Stimulated activated naive B cell treated with anti-CD40 and anti-IgM and Interleukin-4, amounts not matched to agents 10 μg/mL and 1 μg/mL and 100 μg/mL, for 72 hours (primary cell): ENCODE measurements at places on chromosomes 6 and 20.

- no peaks in the 10 kb centered on the region for H3K4me1 ChIP-seq
- no peak overlapping the region for H3K27ac ChIP-seq
- no peaks in the 10 kb centered on the region for H3K27me3 ChIP-seq
- H3K36me3 ChIP-seq, result no peaks in the 10 kb centered on the region
- no peak for DNase-seq
Observed at GRCh38 chr6:142339968-142340658, 38.3 kb downstream of the ADGRG6 start.

DNA sequence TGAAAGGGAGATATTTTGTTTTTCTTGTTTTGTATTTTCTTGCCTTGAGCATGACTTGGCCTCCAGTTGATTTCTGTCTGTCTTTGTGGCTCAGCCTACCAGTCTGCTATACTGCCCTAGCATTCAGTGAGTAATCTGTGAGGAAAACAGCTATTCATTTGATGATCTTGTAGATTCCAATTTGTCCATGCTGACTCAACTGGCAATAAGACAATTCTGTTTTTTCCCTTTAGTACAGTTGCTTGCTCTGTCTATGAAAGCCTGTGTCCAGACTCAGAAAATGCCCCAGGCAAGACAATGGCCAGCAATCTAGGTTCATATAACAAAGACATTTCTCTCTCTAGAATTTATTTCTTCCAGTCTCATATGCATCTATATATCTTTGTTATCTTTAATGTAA lies 10.9 kb upstream of the SOX4 start:
- no peaks in the 10 kb centered on the region for H3K36me3 ChIP-seq
- no peak for DNase-seq
- no peak overlapping the region for H3K27ac ChIP-seq
- peaks cover 4% of the 10 kb centered on the region for H3K27me3 ChIP-seq
- H3K4me1 ChIP-seq, result peaks cover 11% of the 10 kb centered on the region

GRCh38 chr6:121451250-121451649 lies 15.8 kb downstream of the GJA1 start:
- no peak for DNase-seq
- no peak overlapping the region for H3K27ac ChIP-seq
- H3K4me3 ChIP-seq, result no peak overlapping the region
- no peaks in the 10 kb centered on the region for H3K4me1 ChIP-seq

GRCh38 chr6:111679126-111679858 lies 73.6 kb upstream of the TRAF3IP2 start:
- H3K4me1 ChIP-seq, result peaks cover 10% of the 10 kb centered on the region
- no peaks in the 10 kb centered on the region for H3K27me3 ChIP-seq
- DNase-seq, result no peak
- peaks cover 53% of the 10 kb centered on the region for H3K36me3 ChIP-seq
- no peak overlapping the region for H3K27ac ChIP-seq
- no peak overlapping the region for H3K4me3 ChIP-seq

- DNase-seq, result no peak
- H3K27me3 ChIP-seq, result peaks cover 31% of the 10 kb centered on the region
- no peak overlapping the region for H3K27ac ChIP-seq
- no peaks in the 10 kb centered on the region for H3K4me1 ChIP-seq
Observed at GRCh38 chr6:78836598-78836997, 30.8 kb upstream of the IRAK1BP1 start.

DNA sequence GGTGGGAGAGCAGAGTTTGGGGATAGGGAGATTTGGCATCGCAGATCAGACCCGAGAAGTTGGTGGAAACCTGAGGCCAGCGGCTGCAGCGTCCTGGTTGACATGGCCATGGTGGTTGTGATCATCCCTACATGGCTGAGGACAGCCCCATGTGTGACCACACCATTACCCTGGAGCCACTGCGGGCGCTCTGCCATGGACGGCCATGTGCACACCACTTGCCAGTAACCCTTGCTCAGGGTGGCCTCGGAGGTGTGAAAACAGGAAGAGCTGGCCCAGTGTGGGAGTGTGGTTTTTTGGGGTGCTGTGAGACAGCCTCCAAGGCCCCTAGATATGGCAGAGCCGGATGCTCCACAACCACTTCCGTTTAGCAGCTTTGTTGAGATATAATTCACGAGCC lies 64.4 kb downstream of the TMEM242 start:
- H3K27ac ChIP-seq, result no peak overlapping the region
- peaks cover 31% of the 10 kb centered on the region for H3K27me3 ChIP-seq
- no peak for DNase-seq
- no peak overlapping the region for H3K4me3 ChIP-seq

DNA sequence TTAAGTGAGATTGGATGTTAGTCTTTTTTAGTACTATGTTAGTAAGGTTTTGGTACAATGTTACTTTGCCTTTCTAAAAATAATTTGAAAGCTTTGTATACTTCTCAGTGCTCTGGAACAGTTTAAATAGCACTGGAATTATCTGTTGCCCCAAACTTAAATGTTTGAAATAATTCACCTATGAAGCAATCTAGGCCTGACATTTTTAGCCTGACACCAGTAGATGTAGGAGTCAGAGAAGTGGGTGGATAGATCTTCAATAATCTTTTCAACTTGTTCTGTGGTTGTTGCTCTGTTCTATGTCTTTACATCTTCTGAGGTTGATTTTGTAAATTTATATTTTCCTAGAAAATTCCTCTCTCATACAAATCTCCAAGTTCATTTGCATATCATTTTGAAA lies 103.1 kb upstream of the ADGRF1 start:
- DNase-seq, result no peak
- H3K27ac ChIP-seq, result no peak overlapping the region
- H3K4me1 ChIP-seq, result peaks cover 6% of the 10 kb centered on the region
- no peaks in the 10 kb centered on the region for H3K27me3 ChIP-seq

DNA sequence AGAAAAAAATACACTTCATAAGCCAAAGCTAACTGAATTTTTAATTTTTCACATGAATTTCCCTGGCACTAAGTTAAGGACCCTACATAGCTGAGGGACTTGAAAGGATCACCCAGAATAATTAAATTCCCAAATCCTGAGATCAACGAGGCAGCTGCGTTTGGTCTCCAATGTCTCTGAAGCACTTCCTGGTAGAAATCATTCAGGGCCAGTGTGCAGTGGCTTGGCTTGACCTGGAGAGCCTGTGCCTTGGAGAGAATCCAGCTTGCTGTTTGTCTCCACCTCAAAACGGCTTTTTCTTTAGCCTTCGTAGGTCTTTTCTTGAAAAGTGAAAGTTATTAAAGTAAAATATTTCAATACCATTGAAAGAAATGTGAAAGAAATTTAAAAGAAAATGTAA lies 92.4 kb downstream of the SMOC2 start:
- H3K4me3 ChIP-seq, result no peak overlapping the region
- no peak overlapping the region for H3K27ac ChIP-seq
- DNase-seq, result no peak
- H3K4me1 ChIP-seq, result no peaks in the 10 kb centered on the region
- no peaks in the 10 kb centered on the region for H3K36me3 ChIP-seq
